ENCODE measurements at places on chromosomes 2 and 18.
A peak's percentile ranks its signal among the peaks of the same experiment; 100 is the strongest.

- no peak for DNase-seq
These were observed 57.2 kb upstream of the UGP2 start for GRCh38 chr2:63784461-63784860.

- DNase-seq: no peak
These were observed 176.7 kb upstream of the SMAD2 start for GRCh38 chr18:48106976-48107781.

DNA sequence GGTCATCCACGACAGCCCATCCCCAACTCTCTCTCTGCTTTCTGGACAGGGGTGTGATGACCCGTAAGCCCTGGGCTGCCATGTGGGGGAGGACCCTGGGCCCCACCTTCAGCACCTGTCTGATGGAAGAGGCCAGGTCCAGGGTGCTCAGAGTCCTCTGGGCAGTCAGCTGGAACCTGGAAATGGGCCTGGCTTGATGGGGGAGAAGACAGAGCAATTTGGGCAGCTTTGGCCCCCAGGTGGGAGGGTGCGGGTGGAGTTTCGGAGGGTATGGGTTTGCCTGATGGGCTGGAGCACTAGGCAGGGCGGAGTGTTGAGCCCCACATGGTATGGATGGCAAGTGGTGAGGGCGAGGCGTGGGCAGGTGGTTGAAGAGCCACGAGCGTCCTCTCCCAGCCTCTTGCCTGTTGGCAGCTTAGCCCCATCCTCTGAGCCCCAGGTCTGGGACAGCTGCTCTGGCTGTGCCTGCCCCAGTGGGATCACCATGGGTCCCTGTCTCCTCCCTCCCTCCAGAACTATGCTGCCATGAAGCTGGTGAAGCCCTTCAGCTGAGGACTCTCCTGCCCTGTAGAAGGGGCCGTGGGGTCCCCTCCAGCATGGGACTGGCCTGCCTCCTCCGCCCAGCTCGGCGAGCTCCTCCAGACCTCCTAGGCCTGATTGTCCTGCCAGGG lies 232.7 kb downstream of the DYSF start:
- no peak for DNase-seq

- DNase-seq: no peak
These were observed 7.4 kb downstream of the HTRA2 start for GRCh38 chr2:74537140-74537539.

DNA sequence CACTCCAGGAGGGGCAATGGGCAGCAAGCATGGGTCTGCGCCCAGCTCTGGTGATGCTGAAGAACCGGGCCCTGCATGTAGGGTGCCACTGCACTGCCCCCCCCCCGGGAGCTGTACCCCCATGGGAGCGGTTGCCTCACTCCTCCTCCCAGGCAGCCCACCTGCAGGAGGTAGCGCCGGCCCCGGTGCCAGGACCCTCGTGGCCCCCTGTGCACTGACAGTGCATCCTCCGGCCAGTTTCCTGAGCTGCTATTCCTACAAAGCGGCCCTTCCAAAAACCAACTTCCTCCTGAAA lies 109.4 kb downstream of the ZNF516 start:
- no peak for DNase-seq

DNA sequence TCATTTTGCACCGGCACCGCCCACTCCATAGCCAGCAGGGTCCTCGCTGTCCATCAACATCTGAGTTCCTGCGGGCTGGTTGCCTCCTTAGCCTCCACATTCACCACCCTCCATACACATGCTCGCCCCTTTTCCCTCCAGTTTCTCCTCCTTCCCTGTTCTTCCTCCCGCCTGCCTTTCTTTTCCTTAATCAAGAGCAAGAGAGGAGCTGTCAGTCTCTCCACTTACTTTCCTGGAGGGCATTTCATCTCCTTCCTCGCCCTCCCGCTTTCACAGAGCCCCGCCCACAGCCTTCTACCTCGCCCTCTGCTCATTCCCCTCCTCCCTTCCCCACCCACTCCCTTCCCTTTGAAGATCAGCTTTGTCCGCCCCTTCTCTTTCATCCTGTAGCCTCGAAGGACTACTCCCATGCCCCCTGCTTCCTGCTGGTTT lies 13.8 kb upstream of the ZBTB7C start:
- no peak for DNase-seq

GRCh38 chr2:215137741-215138340 lies 585 bp downstream of the ABCA12 start:
- no peak for DNase-seq

DNA sequence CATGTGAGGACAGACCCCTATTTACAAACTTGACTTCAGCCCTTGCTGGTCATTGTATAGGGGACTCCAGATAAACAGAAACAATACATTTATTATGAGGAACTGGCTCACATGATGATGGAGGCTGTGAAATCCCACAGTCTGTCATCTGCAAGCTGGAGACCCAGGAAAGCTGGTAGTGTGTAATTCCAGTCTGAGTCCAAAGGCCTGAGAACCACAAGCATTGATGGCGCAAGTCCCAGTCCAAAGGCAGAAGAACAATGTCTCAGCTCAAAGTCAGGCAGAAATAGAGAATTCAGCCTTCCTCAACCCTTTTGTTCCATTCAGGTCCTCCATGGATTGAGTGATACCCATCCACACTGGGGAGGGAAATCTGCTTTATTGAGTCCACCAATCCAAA lies 28.1 kb upstream of the SPP2 start:
- no peak for DNase-seq

DNA sequence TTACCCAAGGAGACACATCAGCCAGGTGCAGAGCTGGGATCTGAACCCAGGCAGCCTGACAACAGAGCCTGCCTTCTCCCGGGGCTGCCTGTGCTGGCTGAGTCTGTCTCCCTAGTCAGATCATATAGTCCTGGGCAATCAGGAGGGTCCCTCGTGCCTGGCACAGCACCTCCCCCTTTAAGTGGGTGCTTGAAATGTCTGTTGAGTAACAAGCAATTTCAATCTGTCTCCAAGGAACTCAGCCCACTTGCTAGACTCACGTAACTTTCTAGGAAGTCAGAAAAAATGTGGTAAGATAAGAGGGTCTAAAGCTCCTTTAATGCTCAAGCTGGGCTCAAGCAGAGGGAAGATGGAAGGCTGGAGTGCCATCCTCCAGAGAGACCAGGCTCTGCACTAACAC lies 51.9 kb downstream of the REEP1 start:
- no peak for DNase-seq

DNA sequence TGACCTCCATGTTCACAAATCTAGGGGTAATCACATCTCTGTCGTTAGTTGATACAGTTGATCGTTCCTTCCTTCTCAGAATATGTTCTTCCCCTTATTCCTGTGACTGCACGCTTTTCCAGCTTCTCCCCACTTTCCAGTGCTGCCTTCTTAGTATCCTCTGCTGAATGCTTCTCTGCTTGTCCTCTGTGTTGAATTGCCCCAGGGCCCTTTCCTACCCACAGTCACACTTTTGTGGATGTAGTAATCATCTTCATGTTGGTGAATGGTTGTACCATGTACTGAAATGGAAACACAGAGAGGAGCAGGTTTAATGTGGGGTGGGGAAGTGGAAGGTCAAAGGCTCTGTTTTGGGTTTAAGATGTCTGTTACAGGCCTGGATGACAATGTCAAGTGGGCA lies 47.2 kb downstream of the EML6 start:
- no peak for DNase-seq

DNA sequence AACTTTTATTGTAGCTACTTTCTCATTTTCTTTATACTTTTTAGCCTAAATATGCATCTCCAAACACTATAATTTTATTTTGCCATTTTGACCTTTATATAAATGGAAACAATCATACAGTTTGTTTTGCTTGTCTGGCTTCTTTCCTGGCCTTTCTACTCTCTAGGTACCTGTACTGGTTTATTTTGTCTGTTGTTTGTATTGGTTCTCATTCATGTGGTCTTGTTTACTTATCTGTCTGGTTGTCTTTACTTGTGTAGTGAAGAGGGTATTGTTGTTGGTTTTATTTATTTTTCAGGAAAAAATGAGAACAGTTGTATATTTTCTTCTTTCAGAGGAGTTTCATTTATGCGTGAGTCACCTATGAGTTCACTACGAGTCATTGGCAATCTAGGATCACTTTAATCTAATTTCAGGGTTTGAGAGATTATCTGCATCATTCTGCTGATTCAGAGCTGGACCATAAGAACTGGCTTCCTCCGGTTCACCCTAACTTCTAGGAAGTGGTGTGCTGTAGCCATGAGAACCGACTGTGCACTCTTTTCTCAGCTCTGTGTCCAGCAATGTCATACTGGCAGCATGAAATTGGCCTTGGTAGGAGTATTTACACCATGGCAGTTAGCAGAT lies 33.1 kb upstream of the HDAC4 start:
- DNase-seq: no peak

DNA sequence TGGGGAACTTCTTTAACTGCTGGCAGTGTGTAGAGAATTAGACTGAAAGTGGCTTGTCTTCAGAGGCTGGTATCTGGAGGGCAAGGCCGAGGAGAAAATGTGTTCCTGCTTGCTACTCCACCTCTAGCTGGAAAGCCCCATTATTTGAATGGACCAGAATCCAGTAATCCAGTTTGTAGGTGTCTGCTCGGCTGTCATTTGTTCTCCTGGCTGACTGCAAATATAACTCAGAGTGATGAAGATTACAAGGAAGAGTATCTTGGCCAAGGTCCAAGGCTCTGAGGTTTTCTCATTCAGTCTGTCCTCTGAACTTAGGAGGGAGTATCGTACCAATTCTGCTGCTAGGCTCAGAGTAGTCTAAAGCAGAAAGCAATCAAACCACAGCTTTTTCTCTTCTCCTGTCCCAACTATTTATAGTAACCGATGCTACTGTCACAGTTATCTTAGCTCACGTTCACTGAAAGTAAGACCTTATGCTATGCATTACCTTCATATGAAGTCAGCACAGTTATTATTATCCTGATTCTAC lies 228.6 kb downstream of the SETBP1 start:
- no peak for DNase-seq

DNA sequence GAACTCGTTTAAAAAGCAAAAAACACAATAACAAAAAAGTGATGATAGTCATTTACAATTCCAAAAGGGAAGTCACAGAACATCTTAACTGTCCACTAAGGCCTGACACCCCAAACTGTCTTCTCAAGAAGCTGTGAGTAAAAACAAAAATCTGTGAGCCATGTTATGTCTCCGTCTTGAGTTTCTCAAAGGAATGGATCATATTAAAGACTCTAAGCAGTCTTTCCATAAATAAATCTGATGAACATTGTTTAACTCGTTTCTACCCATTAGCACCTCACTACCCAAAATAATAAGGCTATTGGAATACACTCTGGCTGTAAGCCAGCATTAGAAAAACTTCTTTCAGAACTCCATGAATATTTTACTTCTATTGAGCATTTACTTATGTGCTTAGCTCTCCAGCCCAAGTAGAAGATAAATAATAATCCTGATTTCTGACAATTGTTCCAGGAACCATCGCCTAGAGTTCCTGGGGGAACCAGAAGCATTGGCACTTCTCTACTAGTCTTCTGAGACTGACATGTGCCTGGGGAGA lies 396.0 kb downstream of the STK39 start:
- DNase-seq: no peak

DNA sequence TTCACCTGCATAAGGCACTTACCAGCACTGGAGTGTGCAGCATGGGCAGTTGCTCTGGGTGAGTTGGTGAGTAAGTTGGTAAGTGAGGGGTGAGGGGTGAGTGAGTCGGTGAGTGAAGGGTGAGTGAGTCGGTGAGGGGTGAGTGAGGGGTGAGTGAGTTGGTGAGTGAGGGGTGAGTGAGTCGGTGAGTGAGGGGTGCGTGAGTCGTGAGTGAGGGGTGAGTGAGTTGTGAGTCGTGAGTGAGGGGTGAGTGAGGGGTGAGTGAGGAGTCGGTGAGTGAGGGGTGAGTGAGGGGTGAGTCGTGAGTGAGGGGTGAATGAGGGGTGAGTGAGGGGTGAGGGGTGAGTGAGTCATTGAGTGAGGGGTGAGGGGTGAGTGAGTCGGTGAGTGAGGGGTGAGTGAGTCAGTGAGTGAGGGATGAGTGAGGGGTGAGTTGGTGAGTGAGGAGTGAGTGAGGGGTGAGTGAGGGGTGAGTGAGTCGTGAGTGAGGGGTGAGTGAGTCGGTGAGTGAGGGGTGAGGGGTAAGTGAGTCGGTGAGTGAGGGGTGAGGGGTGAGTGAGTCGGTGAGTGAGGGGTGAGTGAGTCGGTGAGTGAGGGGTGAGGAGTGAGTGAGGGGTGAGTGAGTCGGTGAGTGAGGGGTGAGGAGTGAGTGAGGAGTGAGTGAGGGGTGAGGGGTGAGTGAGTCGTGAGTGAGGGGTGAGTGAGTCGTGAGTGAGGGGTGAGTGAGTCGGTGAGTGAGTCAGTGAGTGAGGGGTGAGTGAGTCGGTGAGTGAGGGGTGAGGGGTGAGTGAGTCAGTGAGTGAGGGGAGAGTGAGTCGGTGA lies 17.1 kb downstream of the THAP4 start:
- no peak for DNase-seq

GRCh38 chr2:105383432-105384166 lies 15.3 kb downstream of the FHL2 start:
- no peak for DNase-seq

- no peak for DNase-seq
These were observed 2.0 kb upstream of the CAPN14 start for GRCh38 chr2:31219131-31219969.

GRCh38 chr18:58603375-58604067 lies 25.4 kb downstream of the ALPK2 start:
- DNase-seq: no peak

DNA sequence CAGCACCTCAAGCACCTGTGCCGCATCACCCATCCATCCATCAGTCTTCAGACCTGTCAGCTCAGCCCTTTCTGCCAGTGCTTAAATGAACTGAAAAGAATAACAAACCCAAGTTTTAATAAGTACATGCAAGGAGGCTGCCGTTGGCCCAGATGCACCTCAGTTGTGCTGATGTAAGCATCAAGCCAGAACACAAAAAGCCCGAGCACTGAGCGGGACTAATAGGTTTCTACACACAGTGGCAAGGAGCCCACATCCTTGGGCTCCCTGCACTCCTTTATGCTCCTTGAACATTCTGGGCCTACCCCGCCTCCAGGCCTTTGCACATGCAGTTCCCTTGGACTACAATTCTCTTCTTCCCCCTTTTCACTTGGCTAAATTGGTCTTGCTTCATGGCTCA lies 165.6 kb downstream of the ALK start:
- no peak for DNase-seq

- DNase-seq: peak; percentile 86
These were observed 234.0 kb downstream of the NR4A2 start for GRCh38 chr2:156098506-156098905.

GRCh38 chr2:233835230-233836186 lies 18.8 kb downstream of the HJURP start:
- no peak for DNase-seq

- DNase-seq: no peak
These were observed 61.4 kb downstream of the TGOLN2 start for GRCh38 chr2:85266146-85267041.

DNA sequence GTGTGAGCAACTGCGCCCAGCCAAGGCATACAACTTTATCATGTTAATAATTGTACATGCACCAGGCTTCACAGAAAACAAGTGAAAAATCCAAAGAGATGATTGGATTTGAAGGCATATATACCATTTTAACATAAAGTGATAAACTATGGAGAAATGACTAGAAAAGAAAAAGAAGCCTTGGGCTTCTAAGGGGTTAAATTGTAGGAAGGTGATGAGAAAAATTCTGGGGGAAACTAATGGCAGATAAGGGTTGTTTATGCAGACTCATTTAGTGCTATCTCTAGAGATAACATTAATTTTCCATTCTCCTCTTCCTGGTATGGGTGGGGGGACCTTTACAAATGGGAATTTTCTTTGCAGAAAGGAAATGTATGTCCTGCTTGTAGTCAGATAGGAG lies 154.0 kb downstream of the TMEM17 start:
- DNase-seq: no peak

GRCh38 chr2:212064318-212064717 lies 474.3 kb downstream of the ERBB4 start:
- no peak for DNase-seq

All from NCI-H2081 (cell line).